H1 (cell line): ENCODE measurements at places on chromosomes 6 and 20. TPM values are rescaled to one million over a fixed set of nuclear protein-coding genes. Genes with fewer than 3 reads are reported as not detected.

The LY6G6F gene
- not detected in 2 replicates for total RNA-seq

The TFAP2D gene
- not detected in 2 replicates for total RNA-seq

The SAMD3 gene
- 1.9 and 3.5 TPM in 2 replicates for total RNA-seq

GRCh38 chr20:50558483-50558925 is 48.3 kb downstream of the PTPN1 start:
- no peak for DNase-seq
- no peak overlapping the region for H3K27ac ChIP-seq
- no peaks in the 10 kb centered on the region for H3K4me1 ChIP-seq
- H3K36me3 ChIP-seq, result no peaks in the 10 kb centered on the region; the same call in 1 of the 2 replicates
- no peak overlapping the region for H3K4me3 ChIP-seq

- H3K27ac ChIP-seq, result no peak overlapping the region
- H3K36me3 ChIP-seq, result no peaks in the 10 kb centered on the region
Measured at GRCh38 chr6:110114004-110114403, 65.5 kb downstream of the WASF1 start.

GRCh38 chr6:142913036-142913510 is 31.9 kb downstream of the HIVEP2 start:
- no peak for DNase-seq
- no peaks in the 10 kb centered on the region for H3K36me3 ChIP-seq
- H3K4me1 ChIP-seq, result no peaks in the 10 kb centered on the region

GRCh38 chr6:73728548-73729205 is 32.7 kb downstream of the CD109 start:
- no peak for DNase-seq
- no peaks in the 10 kb centered on the region for H3K27me3 ChIP-seq
- no peak overlapping the region for H3K4me3 ChIP-seq
- no peak overlapping the region for H3K27ac ChIP-seq

GRCh38 chr6:140427842-140428241 is 1053.4 kb upstream of the CITED2 start:
- H3K4me3 ChIP-seq, result no peak overlapping the region
- H3K4me1 ChIP-seq, result no peaks in the 10 kb centered on the region
- H3K36me3 ChIP-seq, result no peaks in the 10 kb centered on the region; the same call in 1 of the 2 replicates
- no peak for DNase-seq
- H3K27ac ChIP-seq, result no peak overlapping the region

- H3K4me3 ChIP-seq, result no peak overlapping the region
- no peaks in the 10 kb centered on the region for H3K36me3 ChIP-seq
- no peak for DNase-seq
Measured at GRCh38 chr20:38126932-38127621, 38.0 kb downstream of the TGM2 start.
